Dorsolateral prefrontal cortex (tissue), 122 donors: ENCODE measurements at places on chromosomes 1 and 21. TPM values are rescaled to one million over a fixed set of nuclear protein-coding genes. Genes with fewer than 3 reads are reported as not detected.

KPRP gene
- not detected for total RNA-seq

PTPRF gene
- 150 TPM for total RNA-seq

WNT2B gene
- 15.2 TPM for total RNA-seq

AVPR1B gene
- not detected for total RNA-seq
